ENCODE measurements at places on chromosomes 13 and 19. TPM values are rescaled to one million over a fixed set of nuclear protein-coding genes. Genes with fewer than 3 reads are reported as not detected.

GRCh38 chr13:111175935-111176334, 60.8 kb downstream of the ARHGEF7 start:
- DNase-seq = no peak

DNA sequence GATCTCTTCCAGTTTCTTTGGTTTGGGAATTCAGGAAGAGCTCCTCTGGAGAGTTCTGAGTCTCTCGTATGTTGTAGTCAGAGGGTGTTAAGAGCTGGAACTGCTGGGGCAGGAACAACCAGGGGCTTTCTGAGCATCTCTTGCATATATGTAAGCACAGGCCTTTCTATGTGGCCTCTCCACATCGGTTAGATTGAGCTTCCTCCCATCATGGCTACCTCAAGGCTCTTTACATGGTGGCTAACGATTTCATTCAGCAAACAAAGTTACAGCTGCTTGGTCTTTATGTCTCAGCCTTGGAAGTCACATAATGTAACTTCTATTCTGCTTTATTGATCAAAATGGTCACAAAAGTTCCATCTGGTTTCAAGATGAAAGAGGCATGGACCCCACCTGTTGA, 20.5 kb upstream of the PLAUR start:
- DNase-seq = no peak

Gene C19orf85
- not detected for total RNA-seq

DNA sequence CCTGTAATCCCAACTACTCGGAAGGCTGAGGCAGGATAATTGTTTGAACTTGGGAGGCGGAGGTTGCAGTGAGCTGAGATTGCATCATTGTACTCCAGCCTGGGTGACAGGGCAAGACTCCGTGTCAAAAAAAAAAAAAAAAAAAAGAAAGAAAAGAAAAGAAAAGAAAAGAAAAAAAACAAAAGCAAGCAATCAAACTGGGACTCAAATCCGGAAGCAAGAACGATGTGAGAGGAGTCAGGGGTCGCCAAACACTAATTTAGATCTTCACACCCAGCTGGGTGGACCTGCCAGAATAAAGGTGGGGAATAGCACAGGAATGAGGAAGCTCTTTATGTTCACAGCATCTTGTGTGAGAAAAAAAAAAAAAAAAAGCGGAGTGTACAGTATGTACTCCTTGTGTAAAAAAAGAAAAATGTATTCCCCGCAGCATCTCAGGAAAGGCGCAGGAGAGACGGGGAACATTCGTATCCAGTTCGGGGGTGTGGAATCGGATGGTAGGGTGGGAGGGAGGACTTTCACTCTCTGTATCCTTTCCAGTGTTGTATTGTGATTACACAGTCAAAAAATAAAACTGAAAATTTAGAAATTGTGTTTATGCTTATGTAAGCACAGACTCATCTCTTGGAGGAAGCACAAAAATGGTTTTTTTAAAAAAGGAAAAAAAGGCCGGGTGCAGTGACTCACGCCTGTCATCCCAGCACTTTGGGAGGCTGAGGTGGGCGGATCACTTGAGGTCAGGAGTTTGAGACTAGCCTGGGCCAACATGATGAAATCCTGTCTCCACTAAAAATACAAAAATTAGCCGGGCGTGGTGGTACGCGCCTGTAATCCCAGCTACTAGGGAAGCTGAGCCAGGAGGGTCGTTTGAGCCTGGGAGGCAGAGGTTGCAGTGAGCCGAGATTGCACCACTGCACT, 7.6 kb downstream of the DNAJB1 start:
- DNase-seq = peak; percentile 67

Gene PSG2
- total RNA-seq = not detected

DNA sequence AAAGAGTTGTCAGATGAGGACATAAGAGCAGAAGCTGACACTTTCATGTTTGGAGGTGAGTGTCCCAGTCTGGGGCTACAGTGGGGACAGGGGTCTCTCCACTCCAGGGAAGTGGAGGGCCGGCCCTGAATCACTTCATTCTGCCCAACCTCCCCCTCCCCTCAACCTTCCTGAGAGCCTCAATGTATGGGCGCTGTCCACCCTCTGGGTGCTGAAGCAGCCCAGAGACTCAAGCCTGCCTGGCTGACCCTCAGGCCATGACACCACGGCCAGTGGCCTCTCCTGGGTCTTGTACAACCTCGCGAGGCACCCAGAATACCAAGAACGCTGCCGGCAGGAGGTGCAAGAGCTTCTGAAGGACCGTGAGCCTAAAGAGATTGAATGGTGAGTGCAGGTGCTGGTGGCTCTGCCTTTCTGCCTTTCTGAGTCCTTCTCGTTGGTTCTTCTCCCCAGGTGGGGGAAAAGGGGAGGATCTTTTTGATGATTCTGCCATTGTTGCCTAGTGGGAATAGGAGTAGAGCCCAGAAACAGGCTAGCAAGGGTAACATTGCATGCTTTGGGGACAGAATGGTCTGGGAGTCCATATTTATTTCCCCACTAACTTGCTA, 8.8 kb downstream of the CYP4F8 start:
- no peak for DNase-seq

GRCh38 chr13:38617936-38618335, 68.9 kb upstream of the FREM2 start:
- no peak for DNase-seq

GRCh38 chr19:14580623-14581237, 2.2 kb upstream of the CLEC17A start:
- no peak for DNase-seq

Gene UCHL3
- 9.8 TPM for total RNA-seq

DNA sequence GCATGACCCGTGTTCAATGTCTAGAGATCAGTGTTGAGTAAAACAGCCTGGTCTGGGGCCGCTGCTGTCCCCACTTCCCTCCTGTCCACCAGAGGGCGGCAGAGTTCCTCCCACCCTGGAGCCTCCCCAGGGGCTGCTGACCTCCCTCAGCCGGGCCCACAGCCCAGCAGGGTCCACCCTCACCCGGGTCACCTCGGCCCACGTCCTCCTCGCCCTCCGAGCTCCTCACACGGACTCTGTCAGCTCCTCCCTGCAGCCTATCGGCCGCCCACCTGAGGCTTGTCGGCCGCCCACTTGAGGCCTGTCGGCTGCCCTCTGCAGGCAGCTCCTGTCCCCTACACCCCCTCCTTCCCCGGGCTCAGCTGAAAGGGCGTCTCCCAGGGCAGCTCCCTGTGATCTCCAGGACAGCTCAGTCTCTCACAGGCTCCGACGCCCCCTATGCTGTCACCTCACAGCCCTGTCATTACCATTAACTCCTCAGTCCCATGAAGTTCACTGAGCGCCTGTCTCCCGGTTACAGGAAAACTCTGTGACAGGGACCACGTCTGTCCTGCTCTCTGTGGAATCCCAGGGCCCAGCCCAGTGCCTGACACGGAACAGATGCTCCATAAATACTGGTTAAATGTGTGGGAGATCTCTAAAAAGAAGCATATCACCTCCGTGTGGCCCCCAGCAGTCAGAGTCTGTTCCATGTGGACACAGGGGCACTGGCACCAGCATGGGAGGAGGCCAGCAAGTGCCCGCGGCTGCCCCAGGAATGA, 1.5 kb upstream of the CEACAM5 start:
- peak; percentile 88 for DNase-seq

- no peak for DNase-seq
Observed at GRCh38 chr13:106121173-106121754, 414.2 kb downstream of the EFNB2 start.

DNA sequence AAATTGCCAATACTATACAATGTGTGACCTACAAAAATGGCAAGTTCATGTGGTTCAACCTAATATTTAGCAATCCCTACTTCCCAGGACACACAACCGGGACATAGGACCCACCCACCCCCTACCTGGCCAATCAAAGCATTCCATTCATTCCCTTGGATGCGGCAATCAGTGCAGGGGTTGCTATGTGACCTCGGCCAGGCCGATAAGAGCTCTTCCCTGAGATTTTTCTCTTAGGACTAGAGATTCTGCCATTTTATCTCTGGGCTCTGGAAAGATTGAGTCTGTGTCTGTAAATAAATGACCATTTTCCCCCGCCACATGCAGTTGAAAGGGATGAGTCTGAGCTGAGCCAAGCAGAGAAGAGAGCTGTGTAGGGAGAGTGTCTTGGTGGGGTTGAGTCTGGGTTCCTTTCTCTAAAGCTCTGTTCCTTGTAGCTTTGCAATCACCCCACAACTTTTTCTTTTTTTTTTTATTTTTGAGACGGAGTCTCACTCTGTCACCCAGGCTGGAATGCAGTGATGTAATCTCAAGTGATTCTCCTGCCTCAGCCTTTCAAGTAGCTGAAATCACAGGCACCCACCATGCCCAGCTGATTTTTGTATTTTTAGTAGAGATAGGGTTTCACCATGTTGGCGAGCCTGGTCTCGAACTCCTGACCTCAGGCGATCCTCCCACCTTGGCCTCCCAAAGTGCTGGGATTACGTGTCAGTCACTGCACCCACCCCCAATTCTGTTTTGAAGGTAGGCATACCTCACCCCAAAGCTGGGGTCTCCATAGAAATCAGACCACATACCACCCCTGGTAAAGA, 7.4 kb downstream of the IFNL1 start:
- DNase-seq = no peak

Gene PTH2
- total RNA-seq = not detected

- no peak for DNase-seq
Observed at GRCh38 chr19:30309905-30310601, 62.1 kb upstream of the ZNF536 start.

DNA sequence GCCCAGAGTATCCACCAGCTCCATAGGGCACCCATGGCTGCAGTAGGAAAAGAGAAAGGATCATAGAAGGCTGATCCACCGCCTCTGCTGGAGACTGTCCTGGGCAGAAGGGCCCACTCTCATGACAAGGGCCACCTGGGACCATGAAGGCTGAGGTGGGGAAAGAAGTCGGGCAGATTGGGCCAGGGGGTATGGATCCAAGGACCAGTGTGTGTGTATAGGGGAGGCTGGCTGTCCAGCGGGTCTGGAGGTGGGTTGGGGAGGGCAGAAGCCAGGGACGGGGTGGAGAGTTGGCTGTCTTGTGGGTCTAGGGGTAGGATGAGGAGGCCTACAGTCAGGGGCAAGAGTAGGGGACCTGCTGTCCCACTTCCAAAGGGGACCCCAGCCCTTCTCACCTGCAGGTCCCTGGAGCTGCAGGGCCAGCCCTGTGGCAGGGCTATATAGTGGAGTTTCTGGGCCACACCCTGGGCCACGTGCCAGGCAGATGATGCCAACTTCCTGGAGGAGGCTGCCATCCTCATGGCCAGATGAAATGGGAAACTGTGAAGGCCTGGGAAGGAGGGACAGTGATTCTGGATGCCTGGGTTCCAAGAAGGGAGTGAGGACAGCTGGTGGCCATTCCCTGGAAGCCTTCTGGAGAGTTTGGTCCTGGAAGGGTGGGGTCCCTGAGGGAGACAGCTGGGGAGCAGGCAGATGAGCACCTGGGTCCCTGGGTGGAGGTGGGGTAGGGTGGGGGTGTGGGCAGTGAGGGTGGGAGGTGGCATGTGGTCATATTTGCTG, at the start of gene FCGBP:
Gene FCGBP, minus strand, starts transcription at position 51 of the 780 bp plus-strand sequence.
- no peak for DNase-seq

DNA sequence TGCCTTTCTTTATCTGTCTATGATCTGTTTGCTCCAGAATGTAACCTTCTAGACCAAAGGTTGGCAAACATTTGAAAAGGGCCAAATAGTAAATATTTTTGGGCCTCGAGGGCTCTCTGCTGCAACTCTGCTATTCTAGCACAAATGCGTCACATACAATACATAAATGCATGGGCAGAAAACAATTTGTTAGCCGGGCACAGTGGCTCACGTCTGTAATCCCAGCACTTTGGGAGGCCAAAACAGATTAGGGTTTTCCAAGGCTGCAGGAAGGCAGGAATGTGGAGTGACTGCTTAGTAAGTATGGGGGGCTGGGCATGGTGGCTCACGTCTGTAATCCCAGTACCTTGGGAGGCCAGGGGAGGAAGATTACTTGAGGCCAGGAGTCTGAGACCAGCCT, 21.9 kb upstream of the EVI5L start:
- DNase-seq = no peak

Gene ZNF607
- 3.2 TPM for total RNA-seq

Gene TINCR
- 3.1 TPM for total RNA-seq

Gene FCAR
- 6.9 TPM for total RNA-seq

Gene CCDC122
- total RNA-seq = 4.3 TPM
